CD4-positive, alpha-beta T cell (primary cell): ENCODE measurements at places on chromosomes 12 and 14. TPM values are rescaled to one million over a fixed set of nuclear protein-coding genes. Genes with fewer than 3 reads are reported as not detected.

DNA sequence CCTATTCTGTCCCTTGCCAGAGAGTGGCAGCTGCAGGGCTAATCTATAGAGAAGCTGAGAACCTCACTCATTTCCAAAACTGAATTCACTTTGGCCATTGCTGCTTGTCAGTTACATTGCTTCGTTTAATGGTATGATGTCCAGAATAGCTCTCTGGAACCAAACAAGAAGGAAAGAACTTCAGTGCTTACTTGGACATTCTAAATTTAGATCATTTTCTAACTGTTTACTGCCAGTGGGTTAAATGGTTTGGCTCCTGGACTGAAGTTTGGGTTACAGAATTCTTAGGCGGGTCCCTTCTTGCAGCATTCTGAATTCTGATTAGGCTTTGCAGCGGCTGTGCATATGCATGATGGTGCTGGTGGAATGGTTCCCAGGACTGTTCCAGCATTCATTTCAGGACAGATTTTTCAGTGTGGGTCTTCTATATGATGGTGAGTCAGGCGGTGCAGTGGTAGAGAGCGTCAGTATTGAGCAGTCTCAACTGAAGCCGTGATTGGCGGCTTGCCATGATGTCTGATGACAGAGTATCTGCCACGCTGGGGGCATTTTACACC, 148.7 kb downstream of the DYRK2 start:
- no peaks in the 10 kb centered on the region for H3K27me3 ChIP-seq
- no peaks in the 10 kb centered on the region for H3K4me1 ChIP-seq
- H3K4me3 ChIP-seq, result no peak overlapping the region
- no peaks in the 10 kb centered on the region for H3K36me3 ChIP-seq
- H3K27ac ChIP-seq, result no peak overlapping the region

DNA sequence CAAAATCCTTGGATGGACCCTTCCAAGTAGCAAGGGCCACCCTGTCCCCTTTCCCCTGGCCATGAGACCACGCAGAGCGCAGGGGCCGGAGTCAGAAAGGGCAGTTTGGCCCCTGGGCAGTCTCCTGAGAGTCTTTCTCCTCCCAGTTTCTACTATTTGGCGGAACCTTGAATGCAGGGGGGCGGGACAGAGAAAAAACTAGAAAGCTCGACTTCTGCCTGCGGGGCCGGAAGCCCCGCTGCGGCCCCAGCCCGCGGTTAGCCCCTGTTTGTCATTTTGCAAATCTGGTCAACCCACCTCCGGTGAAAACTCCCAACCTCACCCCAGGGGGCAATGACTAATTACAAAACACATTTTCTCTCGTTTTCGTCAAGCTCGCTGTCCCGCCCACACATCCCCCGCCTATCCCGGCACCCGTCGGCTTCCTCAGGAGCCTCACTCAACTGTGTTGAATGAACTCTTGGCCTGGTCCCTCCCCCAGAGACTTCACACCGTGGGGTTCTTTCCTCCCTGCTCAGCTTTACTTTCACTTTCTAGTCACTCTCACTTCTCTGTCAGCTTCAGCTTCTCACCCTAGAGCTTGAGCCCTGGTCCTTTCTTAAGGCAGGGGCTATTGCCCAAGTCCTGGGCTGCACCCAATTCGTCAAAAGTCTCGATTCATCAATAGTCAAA, 66.7 kb downstream of the IRF2BPL start:
- no peaks in the 10 kb centered on the region for H3K27me3 ChIP-seq
- peak overlapping the region; percentile 91 for H3K27ac ChIP-seq
- DNase-seq, result peak; percentile 93
- H3K4me3 ChIP-seq, result peak overlapping the region; percentile 52
- H3K36me3 ChIP-seq, result no peaks in the 10 kb centered on the region
- H3K4me1 ChIP-seq, result peaks cover 76% of the 10 kb centered on the region

GRCh38 chr12:92726850-92727249, 24.1 kb downstream of the PLEKHG7 start:
- H3K36me3 ChIP-seq, result no peaks in the 10 kb centered on the region
- no peak overlapping the region for H3K27ac ChIP-seq
- peaks cover 5% of the 10 kb centered on the region for H3K27me3 ChIP-seq
- H3K4me3 ChIP-seq, result no peak overlapping the region
- no peak for DNase-seq
- H3K4me1 ChIP-seq, result no peaks in the 10 kb centered on the region

DNA sequence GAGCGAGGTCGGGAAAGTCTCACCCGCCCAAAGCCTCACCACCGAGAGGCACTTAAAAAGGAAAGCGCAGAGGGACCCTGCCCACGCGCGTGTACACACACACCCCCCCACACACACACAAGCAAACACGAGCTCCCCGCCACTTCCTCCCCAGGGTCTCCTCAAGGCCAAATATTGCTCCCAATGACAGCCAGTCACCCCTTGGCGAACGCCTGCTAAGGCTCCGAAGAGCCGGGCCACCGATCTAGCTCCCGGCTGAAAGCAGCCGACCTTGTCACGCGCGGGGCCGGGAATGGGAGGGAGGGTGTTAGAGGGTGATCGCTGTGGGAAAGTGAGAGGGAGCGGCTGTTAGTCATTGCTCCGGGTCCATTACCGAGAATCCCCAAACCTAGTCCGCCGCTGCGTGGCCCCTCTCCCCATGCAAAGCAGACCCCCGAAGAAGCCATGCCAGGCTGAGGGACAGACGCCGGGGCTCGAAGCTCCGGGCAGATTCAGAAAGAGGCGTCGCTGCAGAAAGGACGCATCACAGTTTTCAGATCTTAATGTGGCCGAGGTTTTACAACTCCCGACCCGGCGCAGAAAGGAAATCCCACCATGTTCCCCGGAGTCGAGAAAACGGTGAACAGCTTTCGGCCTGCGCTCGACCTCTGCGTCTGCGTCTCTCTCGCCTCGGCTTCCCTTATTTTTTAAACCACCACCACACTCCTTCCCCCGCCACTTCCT, 2.6 kb downstream of the BMP4 start:
- DNase-seq, result no peak
- no peak overlapping the region for H3K27ac ChIP-seq
- no peaks in the 10 kb centered on the region for H3K36me3 ChIP-seq
- peak overlapping the region; percentile 46 for H3K4me3 ChIP-seq
- peaks cover 34% of the 10 kb centered on the region for H3K4me1 ChIP-seq

The GPR132 gene
- total RNA-seq, result 64.4 TPM

The KERA gene
- total RNA-seq, result not detected

The MORN3 gene
- 11.9 TPM for total RNA-seq

The CLEC4D gene
- total RNA-seq, result not detected
